NCI-H1694 (cell line): ENCODE measurements at places on chromosomes 1 and 21.

DNA sequence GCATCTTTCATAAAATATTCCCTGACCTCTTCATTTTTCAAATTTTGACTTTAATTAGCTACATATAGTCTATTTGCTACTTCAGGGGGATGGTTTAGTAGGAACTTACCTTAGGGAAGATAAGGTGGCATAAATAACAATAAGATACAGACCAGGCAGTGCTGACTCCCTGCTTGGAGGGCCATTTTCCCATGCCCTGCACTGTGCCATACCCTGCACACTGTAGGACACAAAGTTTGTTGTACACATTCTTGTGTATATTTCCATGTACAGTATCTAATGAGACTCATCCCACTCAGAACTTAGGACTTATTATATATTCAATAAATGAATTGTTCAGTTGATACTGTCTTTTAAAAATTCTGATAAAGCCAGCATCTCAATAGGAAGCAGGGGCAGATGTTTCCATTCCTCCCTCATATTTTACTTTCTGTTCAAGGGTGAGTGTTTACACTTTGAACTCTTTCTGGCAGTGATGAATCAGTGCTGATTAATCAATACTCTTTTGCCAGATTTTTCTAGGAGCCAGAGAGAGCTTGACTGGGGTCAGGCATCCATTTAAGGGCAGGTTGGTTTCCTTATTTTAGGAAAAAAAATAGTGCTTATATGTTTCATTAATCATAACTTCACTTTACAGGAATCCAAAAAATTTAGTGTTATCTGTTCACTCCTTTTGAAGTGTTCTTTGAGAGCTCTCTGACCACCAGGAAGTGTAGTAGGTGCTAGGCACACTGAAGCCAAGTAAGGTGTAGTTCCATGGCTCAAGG, 30.6 kb downstream of the MPZL1 start:
- no peak for DNase-seq

- no peak for DNase-seq
These were observed 186.5 kb upstream of the GALNT2 start for GRCh38 chr1:229880271-229881170.

DNA sequence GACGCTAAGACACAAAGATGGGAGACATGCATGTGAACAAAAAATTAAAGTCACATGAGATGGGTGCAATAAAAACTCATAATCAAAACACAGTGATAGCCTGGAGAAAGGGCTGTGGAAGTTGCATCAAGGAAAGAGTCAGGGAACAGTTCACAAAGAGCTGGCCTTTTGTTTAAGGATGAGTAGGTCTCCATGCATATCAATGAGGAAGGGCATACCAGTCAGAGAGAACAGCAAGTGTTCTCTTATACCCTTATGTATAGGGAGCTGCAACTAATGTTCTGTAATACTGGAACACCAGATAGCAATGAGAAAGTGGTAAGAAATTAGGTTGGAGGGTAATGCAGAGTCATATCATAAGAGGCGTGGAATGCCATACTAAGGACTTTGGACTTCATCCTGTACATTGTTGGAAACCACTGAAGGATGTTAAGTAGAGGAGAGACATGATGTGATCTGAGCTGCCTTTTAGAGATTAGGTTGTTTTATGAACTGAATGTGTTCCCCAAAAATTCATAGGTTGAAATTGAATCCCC, 46.7 kb upstream of the SAMD13 start:
- DNase-seq = no peak

DNA sequence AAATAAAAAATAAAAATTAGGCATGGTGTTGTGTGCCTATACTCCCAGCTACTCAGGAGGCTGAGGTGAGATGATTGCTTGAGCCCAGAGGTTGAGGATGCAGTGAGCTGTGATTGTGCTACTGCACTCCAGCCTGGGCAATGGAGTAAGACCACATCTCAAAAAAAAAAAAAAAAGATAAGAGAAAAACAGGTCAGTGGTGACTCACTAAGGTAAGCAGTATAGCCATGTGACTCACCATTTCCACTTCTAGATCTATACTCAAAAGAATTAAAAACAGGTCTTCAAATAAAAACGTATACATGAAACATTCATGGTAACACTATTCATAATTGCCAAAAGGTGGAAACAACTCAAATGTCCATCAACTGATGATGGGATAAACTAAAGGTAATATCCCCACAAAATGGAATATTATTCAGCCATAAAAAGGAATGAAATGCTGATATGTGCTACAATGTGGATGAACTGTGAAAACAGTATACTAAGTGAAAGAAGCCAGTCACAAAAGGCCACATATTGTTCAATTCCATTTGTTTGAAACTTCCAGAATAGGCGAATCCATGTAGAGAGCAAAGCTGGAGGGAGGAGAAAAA, 75.1 kb downstream of the ZNF281 start:
- no peak for DNase-seq

GRCh38 chr1:181185461-181185860, 97.0 kb downstream of the IER5 start:
- DNase-seq = no peak

- DNase-seq = no peak
These were observed 78.9 kb upstream of the DMRTA2 start for GRCh38 chr1:50502147-50502546.

- DNase-seq = no peak
These were observed 3.6 kb downstream of the STX6 start for GRCh38 chr1:181018901-181019681.

DNA sequence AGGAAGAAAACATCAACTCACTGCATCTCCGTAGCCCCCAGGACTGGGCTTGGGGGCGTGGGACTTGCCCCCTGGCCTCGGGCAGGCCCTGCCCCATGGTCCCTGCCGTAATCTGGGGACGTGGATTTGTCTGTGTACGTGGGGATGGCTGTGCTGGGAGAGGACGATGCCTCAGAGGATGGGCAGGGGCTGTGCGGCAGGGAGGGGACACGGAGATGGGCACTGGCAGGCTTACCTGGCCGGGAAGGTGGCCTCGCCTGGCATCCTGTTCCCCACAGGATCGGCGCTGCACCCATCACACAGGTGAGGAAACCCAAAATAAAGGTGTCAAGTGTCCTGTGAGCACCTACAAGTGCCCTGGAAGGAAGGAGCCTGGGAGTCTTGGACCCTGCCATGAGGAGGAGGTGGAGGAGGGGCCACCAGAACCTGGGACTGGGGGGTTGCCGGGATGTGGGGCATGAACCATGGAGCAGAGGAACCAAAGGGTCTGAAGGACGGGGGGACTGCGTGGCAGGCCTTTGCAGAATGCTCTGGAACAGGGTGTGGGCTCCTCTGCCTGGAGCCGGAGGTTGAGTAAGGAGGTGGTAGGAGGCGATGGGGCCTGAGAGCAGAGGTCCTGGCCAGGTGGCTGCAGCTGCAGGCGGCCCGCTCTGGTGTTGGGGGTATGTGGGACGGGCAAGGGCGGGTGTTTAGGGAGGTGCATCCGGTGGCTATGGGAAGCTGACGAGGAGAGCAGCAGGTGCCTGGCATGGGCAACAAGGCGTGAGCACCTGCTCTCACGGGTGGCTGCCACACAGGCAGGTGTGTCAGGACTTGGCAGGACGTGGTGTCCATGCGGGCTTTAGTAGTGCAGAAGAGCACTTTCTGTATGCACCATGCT, 27.8 kb upstream of the LRRC3 start:
- DNase-seq = no peak

DNA sequence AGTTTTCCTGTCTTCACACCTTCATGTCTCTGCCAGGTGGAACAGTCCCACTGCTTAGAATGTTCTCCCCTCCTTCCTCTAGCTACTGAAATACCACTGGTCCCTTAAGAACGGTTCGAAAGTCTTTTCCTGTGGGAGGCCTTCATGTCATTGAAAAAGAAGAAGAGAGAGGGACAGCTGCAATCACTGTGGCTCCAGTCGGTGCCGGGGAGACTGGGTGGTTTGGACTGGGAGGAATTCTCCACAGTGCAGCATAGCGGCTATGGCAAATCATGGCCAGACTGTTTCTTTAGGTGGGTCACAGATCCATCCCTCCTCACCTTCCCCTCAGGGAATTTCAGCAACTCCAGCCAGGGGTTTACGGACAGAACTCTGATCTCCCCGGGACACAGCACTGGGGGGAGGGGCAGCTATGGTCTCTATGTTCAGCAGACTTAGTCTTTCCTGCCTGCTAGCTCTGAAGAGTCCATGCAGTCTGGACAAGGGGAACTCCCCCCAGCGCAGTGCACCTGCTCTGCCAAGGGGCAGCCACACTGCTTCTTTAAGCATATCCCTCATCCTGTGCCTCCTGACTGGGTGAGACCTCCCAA, 567.2 kb downstream of the SMYD3 start:
- DNase-seq = no peak

- DNase-seq = no peak
These were observed 141.9 kb upstream of the TMEM51 start for GRCh38 chr1:15011661-15012060.

DNA sequence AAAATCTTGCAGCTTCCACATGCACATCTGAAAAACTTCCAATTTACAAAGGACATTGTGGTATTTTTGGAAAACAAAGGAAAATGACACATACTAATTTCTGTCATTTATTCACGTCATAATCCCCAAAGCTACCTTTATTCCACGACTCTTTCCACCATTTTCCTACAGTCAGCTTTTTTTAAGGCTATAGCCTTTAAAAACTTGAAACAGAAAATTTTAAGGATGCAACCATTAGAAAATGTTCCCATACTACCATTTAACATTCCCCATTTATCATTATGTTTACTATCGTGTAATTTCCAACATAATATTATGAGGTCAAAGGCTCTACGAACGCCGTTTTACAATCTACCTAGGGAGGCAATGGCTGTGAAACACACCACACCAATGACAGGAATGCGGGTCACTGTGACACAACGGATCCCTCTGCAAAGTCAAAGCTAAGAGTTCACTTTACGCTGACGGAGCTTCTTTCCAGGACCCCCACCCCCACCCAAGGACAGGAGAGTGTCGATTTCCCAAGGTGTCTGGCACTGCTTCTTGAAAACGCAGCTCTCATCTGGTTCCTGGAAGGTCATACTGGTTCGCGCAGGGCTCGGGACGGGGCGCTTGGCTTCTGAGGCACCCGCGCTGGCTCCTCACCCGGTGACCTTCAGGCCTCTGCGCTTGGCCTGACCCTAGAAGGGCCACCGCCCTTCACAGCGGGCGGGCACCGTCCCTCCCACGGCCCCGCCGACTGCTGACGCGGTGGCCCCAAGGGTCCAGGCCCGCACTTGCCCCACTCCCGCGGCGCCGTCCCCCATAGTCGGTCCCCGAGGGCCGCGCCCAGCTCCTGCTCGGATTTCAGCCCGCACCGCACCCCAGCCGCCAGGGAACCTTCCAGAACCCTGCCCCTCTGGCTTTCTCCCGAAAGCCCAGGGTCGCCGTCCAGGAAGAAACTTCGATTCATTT, 50.5 kb upstream of the ATF3 start:
- no peak for DNase-seq
